Muscle of leg (tissue), 16 donors: ENCODE measurements at places on chromosomes 1 and 21. TPM values are rescaled to one million over a fixed set of nuclear protein-coding genes. Genes with fewer than 3 reads are reported as not detected.

- no peak for DNase-seq
Measured at GRCh38 chr1:173937062-173937461, 19.9 kb upstream of the SERPINC1 start.

DNA sequence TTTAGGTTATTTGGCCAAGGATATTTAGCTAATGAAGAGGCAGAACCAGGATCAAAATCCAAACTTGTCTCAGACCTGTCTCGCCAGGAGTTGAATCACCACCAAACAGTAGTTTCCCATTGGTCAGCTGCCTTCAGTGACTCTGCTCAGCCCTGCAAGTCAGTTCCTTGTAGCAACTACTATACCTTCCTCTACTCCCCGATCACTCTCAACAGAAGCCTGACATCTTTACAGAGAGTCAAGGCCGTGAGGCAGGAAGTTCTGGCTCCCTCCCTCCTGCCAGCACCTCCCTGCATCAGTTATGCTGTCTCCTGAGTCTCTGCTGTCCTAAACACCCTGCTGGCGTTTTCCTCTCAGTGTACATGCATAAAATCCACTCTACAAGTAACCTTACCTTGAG, 13.2 kb downstream of the PSMD4 start:
- DNase-seq = no peak

GRCh38 chr1:69919129-69919921, 286.1 kb downstream of the LRRC40 start:
- DNase-seq = no peak

- peak; percentile 43 for DNase-seq
Measured at GRCh38 chr1:36516372-36517010, 33.8 kb upstream of the CSF3R start.

Gene GPR25
- total RNA-seq = not detected

GRCh38 chr1:106836708-106837107, 219.8 kb upstream of the PRMT6 start:
- DNase-seq = no peak

- DNase-seq = no peak
Measured at GRCh38 chr1:219500327-219500897, 112.5 kb downstream of the ZC3H11B start.

Gene S100A9
- total RNA-seq = 17.8 TPM

Gene LSS
- total RNA-seq = 27.0 TPM

- DNase-seq = peak; percentile 51
Measured at GRCh38 chr1:37922767-37923550, 23.9 kb downstream of the INPP5B start.

- DNase-seq = no peak
Measured at GRCh38 chr1:224041032-224041431, 72.9 kb upstream of the FBXO28 start.

Gene PLEKHA6
- 2.2 TPM for total RNA-seq

Gene CFAP126
- total RNA-seq = not detected

GRCh38 chr1:225772848-225773247, 4.8 kb upstream of the SRP9 start:
- no peak for DNase-seq

DNA sequence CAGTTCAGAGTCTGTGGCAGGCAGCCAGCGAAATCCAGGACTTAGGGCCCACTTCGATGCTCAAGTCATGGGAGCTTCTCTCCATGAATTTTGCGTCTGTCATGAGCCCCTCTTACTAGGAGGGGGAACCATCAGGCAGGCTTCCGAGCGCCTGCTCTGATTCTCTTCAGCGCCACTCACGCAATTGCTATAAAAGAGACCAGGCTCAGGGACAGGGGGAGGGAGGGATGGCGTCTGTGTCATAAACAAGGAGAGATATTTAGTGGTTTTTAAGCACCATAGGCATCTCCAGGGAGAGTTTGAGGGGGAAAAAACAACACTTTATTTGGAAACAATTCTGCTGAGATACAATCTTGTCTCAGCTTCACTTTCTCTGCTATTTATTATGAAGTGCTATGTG, 60.6 kb downstream of the NAV1 start:
- no peak for DNase-seq

- no peak for DNase-seq
Measured at GRCh38 chr1:179774000-179774399, 30.9 kb downstream of the FAM163A start.

Gene SV2A
- total RNA-seq = 2.7 TPM

DNA sequence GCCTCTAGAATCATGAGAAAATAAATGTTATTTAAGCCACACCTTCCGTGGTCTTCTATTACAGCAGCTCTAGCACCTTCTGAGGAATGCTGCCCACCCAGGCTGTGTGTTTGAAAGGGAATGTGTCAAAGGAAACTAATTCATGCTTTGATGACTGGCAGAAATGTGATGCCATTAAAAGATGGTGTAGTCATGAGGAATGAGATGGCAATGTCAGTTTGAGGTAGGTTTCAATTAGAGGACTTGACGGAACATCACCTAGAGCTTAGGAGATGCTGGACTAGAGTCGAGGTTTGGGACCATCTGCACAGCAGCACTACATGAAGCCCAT, 10.6 kb downstream of the PDZK1 start:
- DNase-seq = no peak

Gene IFI44
- 10.4 TPM for total RNA-seq

DNA sequence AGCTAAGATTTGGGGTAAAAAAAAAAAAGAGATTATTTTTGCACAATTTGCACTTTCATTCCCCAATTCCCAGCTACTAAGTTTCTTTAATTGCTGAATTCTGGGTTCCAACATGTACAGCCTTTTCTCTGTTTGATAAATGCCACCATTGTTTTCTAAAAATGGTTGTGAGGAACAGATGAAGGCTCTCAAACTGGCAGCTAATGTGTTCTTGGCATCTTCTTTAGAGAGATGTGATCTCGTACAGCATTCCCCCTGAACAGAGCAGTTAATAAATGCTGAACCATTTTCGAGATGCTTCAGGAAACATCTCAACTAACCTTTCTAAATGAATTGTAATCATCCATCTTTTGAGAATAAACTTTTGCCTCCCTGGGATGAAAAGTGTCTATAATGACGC, 107.9 kb upstream of the DYNLT5 start:
- DNase-seq = no peak
